Stimulated activated CD4-positive, alpha-beta T cell treated with anti-CD3 and anti-CD28 coated beads, Interleukin-1b, Interleukin-23, amount 100 ng/mL, for 24 hours (primary cell): ENCODE measurements at places on chromosomes 11 and 22.

- no peak for DNase-seq
Observed at GRCh38 chr11:14059491-14059890, 97.0 kb downstream of the SPON1 start.

- DNase-seq, result no peak
Observed at GRCh38 chr11:64568584-64569140, 22.4 kb upstream of the SLC22A12 start.

GRCh38 chr22:39144101-39144767 lies 8.2 kb downstream of the CBX7 start:
- no peak for DNase-seq

GRCh38 chr22:48960980-48961660 lies 866.6 kb downstream of the BRD1 start:
- no peak for DNase-seq

DNA sequence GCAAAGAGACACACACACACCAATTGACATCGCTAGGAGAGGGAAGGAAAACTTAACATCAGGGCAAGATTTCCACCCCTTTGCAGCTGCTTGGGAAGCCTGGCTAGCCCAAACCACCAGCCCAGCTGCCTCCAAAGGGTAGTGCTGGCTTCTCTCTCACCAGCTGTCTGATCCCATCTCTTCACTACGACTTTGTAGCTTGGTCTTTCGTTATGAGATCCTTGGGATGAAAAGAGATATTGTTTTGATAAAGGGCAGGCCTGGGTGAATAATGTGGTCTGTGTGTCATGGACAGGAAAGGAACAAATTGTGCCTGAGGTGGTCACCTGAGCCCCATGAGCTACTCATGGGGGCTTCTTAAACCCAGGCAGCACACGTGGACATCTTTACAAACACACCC lies 101.9 kb downstream of the ARL14EP start:
- DNase-seq, result no peak

- no peak for DNase-seq
Observed at GRCh38 chr11:17992916-17993315, 19.9 kb downstream of the SERGEF start.

GRCh38 chr11:82523141-82523540 lies 210.5 kb downstream of the FAM181B start:
- DNase-seq, result no peak

DNA sequence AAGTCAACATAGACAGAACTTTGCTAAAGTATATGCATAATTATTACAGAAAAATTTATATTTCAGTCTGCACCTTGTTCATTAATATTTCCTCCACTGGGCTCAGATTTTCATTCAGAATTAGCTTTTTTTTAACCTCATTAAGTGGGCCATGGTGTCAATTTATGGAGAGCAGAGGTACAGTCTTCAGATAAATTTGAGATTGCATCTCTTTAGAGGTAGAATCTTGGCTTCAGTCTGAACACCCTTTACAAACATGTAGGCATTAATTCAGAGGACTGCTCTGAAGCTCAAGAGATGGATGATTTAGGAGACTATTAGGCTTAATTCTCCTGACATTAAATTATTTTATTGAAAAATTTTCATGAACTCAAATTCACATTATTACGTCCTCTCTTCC lies 3.4 kb upstream of the HBB start:
- DNase-seq, result no peak

- no peak for DNase-seq
Observed at GRCh38 chr22:20979940-20980453, 2.1 kb upstream of the LZTR1 start.

DNA sequence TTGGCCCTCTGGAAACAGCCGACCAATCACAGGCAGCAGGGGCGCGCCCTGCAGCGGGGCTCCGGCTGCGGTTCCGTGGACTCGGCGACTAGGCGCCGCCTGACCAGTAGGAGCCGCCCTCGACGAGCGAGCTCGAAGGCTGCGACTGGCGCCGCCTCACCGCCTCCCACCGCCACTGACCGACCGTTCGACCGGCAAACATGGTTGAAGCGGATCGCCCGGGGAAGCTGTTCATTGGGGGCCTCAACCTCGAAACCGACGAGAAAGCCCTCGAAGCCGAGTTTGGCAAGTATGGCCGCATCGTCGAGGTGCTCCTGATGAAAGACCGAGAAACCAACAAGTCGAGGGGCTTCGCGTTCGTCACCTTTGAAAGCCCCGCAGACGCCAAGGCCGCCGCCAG lies at the start of gene RBMXL2:
TSS of gene RBMXL2 (plus strand) at position 78 of the 400 bp plus-strand sequence. CDS start at position 201, 123 bp downstream.
- DNase-seq, result no peak

GRCh38 chr11:69059985-69060384 lies 11.3 kb downstream of the TPCN2 start:
- DNase-seq, result no peak

GRCh38 chr22:35541254-35541748 lies 670 bp downstream of the RASD2 start:
- DNase-seq, result no peak

DNA sequence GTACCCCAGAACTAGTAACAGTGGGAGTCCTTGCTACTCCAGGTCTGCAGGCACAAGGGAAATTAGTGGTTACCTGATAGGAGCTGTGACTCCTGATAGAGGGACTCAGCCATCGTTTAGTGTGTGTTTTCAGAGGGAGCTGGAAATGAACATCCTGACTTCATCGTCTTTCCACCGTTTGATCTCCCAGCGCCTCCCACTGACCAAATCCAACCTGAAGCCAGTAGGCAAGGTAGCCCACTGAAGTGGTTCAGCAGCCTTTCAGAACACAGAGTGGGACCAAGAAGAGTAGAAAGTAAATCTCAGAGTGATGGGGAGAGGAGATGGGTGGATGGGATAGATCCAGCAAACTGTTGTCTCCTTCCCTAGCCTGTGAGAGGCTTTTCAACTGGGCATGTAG lies 385.9 kb downstream of the INSC start:
- no peak for DNase-seq

- no peak for DNase-seq
Observed at GRCh38 chr11:85922367-85922766, 67.2 kb downstream of the CCDC83 start.

DNA sequence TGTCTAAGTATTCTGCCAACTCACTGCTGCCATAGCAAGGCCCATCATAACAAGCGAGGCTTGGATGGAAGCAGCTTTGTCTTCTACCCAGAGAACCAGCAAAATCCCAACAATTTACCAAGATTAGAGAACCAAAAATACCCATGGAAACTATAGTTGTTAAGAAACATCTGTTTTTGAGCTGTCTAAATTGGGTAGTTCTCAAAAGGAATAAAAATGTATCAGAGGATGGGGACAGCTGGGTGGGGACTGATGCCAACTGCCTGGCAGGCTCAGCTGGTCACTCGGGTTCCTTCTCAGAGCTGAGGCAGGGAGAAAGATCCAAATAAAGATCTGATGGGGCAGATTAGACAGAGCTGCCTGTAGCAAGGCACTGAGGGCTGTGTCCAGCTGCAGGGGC lies 85.9 kb upstream of the GRK3 start:
- DNase-seq, result no peak

GRCh38 chr11:6604081-6604626 lies 580 bp downstream of the ILK start:
- no peak for DNase-seq

GRCh38 chr22:36197065-36197440 lies 4.6 kb downstream of the APOL4 start:
- no peak for DNase-seq

- DNase-seq, result no peak
Observed at GRCh38 chr11:106152824-106153223, 75.4 kb downstream of the AASDHPPT start.

GRCh38 chr22:35198738-35199137 lies 58.6 kb upstream of the HMGXB4 start:
- DNase-seq, result no peak

- no peak for DNase-seq
Observed at GRCh38 chr11:131609337-131609736, 238.9 kb downstream of the NTM start.

DNA sequence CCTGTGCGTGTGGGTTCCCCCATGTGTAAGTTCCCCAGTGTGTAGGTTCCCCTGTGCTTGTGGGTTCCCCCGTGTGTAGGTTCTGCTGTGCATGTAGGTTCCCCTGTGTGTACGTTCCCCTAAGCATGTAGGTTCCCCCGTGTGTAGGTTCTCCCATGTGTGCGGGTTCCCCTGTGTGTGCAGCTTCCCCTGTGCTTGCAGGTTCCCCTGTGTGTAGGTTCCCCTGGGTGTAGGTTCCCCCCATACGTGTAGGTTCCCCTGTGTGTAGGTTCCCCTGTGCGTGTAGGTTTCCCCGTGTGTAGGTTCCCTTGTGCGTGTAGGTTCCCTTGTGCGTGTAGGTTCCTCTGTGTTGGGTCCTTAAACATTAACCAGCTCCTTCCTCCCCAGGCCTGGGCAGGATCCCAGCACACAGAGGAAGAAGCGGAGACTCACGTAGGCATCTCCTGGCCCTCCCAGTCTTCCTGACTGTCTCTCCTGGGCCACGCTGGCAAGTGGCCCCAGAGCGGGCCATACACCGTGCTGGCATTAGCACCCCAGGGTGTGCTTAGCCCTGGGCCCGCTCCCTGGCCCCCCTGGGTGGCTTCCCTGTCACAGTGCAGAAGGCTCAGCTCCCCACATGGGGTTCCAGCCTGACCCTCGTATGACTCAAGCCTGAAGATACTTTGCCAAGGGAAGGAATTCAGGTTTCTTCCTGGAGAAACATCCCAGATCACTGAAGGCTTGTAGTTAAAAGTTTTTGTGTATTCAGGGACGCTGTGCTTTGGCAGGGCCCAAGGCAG lies 2.8 kb upstream of the GRAMD4 start:
- no peak for DNase-seq

- no peak for DNase-seq
Observed at GRCh38 chr11:41534391-41534790, 74.9 kb upstream of the LRRC4C start.

DNA sequence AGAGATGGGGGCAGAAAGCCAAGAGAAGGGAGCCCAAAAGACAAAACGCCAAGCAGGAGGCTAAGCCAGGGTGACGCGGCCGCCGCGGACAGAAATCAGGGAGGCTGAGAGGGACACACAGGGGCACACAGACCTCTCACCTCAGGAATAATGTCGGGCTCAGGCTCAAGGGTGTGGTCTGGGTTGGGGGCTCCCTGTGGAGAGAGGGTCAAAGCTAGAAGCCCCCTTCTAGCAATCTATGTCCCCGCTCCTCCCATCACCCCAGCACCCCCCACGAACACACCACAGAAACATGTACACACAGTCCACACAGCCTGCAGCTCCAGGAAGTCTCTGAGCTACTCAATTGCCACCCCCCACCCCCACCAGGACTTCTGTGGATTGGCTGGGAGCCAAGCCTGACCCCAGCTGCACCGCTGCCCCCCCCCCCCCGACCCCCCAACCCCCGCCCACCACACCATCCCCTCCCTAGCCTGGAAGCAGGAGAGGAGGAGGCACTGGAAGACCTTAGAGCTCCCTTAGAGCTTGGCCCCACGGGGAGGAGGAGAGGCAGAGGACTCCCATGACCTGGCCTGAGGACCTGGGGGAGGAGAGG lies 6.9 kb downstream of the BCL9L start:
- DNase-seq, result no peak
